ENCODE measurements at places on chromosomes 6 and 20. TPM values are rescaled to one million over a fixed set of nuclear protein-coding genes. Genes with fewer than 3 reads are reported as not detected.

DNA sequence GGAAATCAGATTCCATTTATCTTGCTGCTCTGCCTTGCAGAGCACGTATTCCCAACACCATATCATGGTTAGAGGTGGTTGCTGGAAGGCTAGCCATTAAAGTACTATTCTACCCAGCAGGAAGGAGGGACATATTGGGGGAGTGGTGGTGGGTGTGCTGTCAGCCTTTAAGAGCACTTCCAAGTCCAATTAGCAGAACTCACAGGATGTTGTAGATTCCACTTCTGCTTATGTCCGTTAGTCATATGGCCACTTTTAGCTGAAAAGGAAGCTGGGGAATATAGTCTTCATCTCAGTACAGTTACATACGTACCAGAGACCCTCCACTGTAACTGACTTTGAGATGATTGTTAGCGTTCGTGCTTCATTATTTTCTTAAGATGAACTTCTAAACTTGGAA, 94.4 kb downstream of the SAMD3 start:
- DNase-seq, result no peak
- H3K27ac ChIP-seq, result no peak overlapping the region

DNA sequence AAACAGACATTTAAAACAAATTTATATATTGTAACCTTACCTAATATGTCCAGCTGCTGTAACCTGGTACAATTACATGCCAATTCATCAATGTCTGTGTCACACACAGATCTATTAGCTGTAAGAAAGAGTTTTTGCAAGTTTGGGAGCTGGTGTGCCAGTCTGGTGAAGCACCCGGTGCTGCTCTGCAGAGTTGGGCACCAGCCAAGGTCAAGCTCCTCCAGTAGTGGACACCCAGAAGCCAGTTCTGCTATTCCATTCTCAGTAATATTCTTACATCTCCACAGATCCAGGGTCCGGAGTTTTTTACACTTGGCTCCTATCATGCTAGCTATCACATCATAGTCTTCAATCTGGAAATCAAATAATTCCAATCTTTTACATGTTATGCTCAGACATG, 41.0 kb downstream of the POU3F2 start:
- no peak overlapping the region for H3K27ac ChIP-seq
- H3K27me3 ChIP-seq, result no peaks in the 10 kb centered on the region
- no peaks in the 10 kb centered on the region for H3K36me3 ChIP-seq
- H3K4me3 ChIP-seq, result no peak overlapping the region
- no peak for DNase-seq
- no peaks in the 10 kb centered on the region for H3K4me1 ChIP-seq

- H3K4me1 ChIP-seq, result no peaks in the 10 kb centered on the region
- no peak overlapping the region for H3K4me3 ChIP-seq
- H3K36me3 ChIP-seq, result no peaks in the 10 kb centered on the region
- H3K27ac ChIP-seq, result no peak overlapping the region
Measured at GRCh38 chr6:42264852-42265390, 47.3 kb upstream of the MRPS10 start.

DNA sequence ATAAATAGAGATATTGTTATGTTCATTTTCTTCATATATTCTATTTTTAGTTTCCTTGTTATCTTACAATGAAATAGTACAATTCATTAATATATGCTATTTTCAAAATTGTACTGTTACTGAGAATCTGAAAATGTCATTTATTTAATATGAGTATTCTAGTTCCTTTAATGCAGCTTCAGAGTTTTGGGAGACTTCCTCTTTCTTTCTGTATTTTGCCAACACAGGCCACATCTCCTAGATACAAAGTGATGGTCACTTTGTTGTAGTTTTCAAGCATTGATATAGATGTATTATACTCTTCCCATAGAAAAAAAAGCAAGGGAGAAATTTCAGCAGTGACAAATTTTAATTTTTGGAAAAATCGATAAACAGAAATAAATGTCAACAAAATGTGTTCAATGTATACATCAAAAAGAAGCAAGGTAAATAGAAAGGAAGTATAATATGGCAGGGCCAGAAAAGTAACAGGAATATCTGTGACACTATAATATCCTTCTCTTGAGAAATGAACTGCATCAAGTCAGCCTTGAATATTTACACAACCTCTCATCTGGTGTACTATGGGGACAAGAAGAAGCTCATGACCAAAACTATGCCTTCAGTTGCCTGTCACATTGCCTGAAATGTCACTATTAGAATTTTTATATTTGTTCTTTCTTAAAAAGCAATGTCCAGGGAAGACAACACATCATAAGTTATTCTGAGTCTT, 396.0 kb downstream of the TBC1D32 start:
- no peak for DNase-seq
- H3K36me3 ChIP-seq, result no peaks in the 10 kb centered on the region
- no peak overlapping the region for H3K27ac ChIP-seq
- no peak overlapping the region for H3K4me3 ChIP-seq
- no peaks in the 10 kb centered on the region for H3K27me3 ChIP-seq

DNA sequence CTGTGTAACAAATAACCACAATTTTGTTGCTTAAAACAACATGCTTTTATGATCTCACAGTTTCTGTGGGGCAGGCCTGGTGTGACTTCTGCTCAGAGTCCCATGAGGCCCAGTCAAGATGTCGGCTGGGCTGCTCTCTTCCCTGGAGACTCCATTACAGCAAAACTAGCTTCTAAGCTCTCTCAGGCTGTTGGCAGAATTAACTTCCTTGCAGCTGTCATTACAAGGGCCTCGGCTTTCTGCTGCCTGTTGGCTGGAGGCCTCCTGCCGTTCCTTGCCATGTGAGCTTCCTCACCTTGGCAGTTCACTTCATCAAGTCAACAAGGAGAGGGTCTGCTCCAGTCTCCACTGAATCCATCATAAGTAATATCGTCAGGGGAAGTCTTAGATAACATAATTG, 659.2 kb downstream of the PRKN start:
- no peaks in the 10 kb centered on the region for H3K27me3 ChIP-seq
- no peak overlapping the region for H3K27ac ChIP-seq
- H3K36me3 ChIP-seq, result no peaks in the 10 kb centered on the region
- no peak for DNase-seq

GRCh38 chr6:26304213-26304796, 60.7 kb upstream of the BTN3A2 start:
- H3K27me3 ChIP-seq, result no peaks in the 10 kb centered on the region
- DNase-seq, result no peak
- peak overlapping the region; percentile 82 for H3K4me3 ChIP-seq
- no peaks in the 10 kb centered on the region for H3K36me3 ChIP-seq
- H3K4me1 ChIP-seq, result no peaks in the 10 kb centered on the region

DNA sequence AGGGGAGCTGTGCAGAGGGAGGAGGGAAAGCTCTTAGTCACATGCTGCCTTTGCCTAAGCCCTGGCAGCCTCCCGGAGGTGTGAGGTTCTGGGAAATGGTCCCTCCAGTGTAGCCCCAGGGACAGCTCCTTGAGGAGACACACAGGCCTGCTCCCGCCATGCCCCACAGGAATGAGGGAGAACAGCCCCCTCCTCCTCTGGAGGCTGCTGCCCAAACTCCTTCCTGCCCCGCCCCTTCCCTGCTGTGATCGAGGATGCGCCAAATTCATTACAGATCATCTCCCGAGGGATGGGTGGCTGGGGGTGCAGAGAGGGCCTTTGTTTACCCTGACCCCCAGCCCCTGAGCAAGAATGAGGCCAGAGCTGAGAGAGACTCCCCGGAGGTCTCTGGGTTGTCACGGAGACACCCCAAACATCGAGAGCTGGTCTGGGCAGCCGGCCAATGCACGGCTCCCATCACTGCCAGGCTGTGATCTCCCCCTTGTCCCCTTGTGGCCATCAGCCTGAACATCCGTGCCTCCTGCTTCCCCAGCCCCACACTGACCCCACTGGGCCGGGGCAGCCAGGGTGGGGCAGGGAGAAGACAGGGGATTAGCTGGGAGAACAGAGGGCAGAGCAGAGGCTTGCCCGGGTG, 8.4 kb downstream of the CYP21A2 start:
- DNase-seq, result peak; percentile 64
- H3K27me3 ChIP-seq, result no peaks in the 10 kb centered on the region

- no peak for DNase-seq
- no peaks in the 10 kb centered on the region for H3K27me3 ChIP-seq
- H3K4me1 ChIP-seq, result peaks cover 11% of the 10 kb centered on the region
Measured at GRCh38 chr6:111566873-111567517, 38.7 kb downstream of the TRAF3IP2 start.

POU5F1 gene
- total RNA-seq, result 106 TPM

- H3K27me3 ChIP-seq, result no peaks in the 10 kb centered on the region
- H3K27ac ChIP-seq, result no peak overlapping the region
- H3K36me3 ChIP-seq, result peaks cover 39% of the 10 kb centered on the region
- H3K4me3 ChIP-seq, result no peak overlapping the region
Measured at GRCh38 chr20:62159839-62160238, 16.3 kb downstream of the SS18L1 start.

DNA sequence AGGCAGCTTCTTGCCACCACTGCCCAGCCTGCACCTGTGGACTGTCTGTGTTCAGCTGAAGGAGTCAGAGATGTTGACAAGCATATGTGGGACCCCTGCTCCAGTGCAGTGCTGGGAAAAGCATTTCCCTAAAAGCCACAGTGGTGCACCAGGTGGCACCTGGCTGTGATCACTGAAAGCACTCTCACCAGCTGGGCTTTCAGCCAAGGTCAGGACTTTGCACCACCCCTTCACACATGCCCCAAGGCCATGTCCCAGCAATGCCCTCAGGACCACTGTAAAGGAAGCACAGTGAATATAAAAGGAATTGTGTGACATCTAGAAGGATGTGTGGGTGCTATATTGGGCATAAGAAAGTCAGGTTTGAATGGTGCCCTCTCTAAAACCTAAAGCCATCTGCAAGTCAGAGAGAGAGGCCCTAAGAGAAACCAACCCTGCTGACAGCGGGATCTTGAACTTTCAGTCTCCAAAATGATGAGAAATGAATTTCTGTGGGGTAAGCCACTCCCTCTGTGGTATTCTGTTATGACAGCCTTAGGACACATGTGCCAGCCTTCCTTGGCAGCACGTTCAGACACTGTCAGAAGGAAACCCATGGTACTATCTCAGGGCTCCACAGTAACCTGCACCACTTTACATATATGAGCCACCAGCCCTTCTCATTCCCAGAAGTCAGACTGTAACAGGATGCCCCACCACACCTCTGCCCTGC, 30.7 kb downstream of the CBLN4 start:
- no peaks in the 10 kb centered on the region for H3K4me1 ChIP-seq
- H3K4me3 ChIP-seq, result no peak overlapping the region
- no peaks in the 10 kb centered on the region for H3K36me3 ChIP-seq
- no peak for DNase-seq
- H3K27ac ChIP-seq, result no peak overlapping the region
- H3K27me3 ChIP-seq, result no peaks in the 10 kb centered on the region

GRCh38 chr20:24543168-24543567, 73.7 kb downstream of the SYNDIG1 start:
- no peak overlapping the region for H3K4me3 ChIP-seq
- no peak overlapping the region for H3K27ac ChIP-seq
- no peaks in the 10 kb centered on the region for H3K36me3 ChIP-seq
- peaks cover 4% of the 10 kb centered on the region for H3K4me1 ChIP-seq
- DNase-seq, result no peak
- no peaks in the 10 kb centered on the region for H3K27me3 ChIP-seq

DNA sequence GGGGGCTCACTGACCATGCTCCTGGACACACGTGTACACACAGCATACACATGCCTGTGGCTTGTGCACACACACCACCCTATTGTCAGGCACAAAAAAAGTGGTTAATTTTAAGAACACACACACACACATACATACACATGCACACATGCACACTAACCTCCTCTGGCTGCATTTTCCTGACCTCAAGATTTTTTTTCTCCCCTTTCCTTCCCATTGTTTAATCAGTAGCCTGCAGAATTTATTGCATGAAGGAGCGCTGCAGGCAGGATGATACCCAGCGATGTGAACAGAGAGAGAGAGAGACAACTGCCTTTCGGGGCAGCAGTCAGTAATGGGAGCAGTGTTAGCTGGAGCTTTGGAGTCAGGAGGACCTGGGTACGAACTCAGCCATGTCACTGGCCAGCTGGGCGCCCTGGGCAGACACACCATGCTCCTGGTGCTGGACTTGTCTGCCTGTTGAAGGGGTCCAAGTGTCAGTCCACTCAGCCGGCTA, 990 bp upstream of the TRAF3IP2 start:
- peak; percentile 56 for DNase-seq
- no peaks in the 10 kb centered on the region for H3K27me3 ChIP-seq
- no peak overlapping the region for H3K4me3 ChIP-seq
- peaks cover 9% of the 10 kb centered on the region for H3K4me1 ChIP-seq
- no peaks in the 10 kb centered on the region for H3K36me3 ChIP-seq
- H3K27ac ChIP-seq, result no peak overlapping the region

VGLL2 gene
- total RNA-seq, result not detected

- no peak for DNase-seq
- no peak overlapping the region for H3K4me3 ChIP-seq
- peaks cover 55% of the 10 kb centered on the region for H3K36me3 ChIP-seq
- peaks cover 7% of the 10 kb centered on the region for H3K4me1 ChIP-seq
- H3K27me3 ChIP-seq, result no peaks in the 10 kb centered on the region
- no peak overlapping the region for H3K27ac ChIP-seq
Measured at GRCh38 chr6:106027758-106028157, 58.4 kb upstream of the PRDM1 start.

GRCh38 chr6:10307476-10307875, 107.4 kb downstream of the TFAP2A start:
- H3K4me3 ChIP-seq, result no peak overlapping the region
- H3K4me1 ChIP-seq, result no peaks in the 10 kb centered on the region
- peak; percentile 62 for DNase-seq
- H3K36me3 ChIP-seq, result no peaks in the 10 kb centered on the region
- H3K27ac ChIP-seq, result peak overlapping the region; percentile 33

GRCh38 chr6:164897523-164898235, 411.7 kb downstream of the C6orf118 start:
- no peak overlapping the region for H3K27ac ChIP-seq
- H3K4me3 ChIP-seq, result no peak overlapping the region
- no peaks in the 10 kb centered on the region for H3K4me1 ChIP-seq
- no peaks in the 10 kb centered on the region for H3K27me3 ChIP-seq
- peak; percentile 59 for DNase-seq

DNA sequence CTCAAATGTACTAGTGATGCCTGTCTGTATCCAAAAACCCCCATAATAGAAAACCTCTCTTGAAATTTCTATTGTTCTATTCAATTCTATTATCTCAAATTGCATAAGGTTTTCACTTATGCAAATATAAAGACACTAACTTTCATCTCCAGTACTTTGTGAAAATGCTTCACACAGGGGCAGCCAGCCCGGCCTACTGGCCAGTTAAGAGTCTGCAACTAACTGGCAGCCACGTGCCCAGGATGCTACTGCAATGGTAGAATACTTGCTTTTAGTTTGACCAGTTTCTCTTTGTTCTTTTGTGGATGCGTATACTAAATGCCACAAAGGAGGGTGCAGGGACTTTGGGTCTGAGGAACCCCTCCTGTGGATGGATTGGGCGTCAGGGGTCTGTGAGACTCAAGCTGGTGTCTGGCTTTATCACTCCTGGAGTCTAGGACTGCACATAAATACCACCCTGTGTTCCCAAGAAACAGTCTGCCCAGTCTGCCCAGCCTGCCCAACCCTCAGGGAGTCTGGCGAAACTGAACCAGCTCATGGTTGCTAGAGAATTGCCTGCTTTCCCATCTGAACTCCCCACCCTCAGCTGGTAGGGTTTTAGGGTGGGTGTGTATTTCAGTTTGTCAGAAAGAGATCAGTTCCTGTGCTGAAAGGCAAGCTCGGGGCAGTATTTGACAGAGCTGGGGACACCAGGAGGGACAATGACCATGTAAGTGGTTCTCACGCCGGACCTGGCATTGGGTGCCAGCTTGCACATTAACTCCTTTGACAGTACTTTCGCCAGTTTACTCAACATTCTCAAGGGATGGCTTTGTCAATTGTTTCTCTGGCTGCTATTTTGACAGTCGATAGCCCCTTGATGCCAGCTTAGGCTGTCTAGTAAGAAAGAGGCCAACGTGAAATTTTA, 558.2 kb upstream of the JAG1 start:
- no peak overlapping the region for H3K4me3 ChIP-seq
- no peaks in the 10 kb centered on the region for H3K36me3 ChIP-seq
- no peak overlapping the region for H3K27ac ChIP-seq
- peaks cover 8% of the 10 kb centered on the region for H3K4me1 ChIP-seq
- no peak for DNase-seq
